ENCODE measurements at places on chromosomes 3 and 15.

DNA sequence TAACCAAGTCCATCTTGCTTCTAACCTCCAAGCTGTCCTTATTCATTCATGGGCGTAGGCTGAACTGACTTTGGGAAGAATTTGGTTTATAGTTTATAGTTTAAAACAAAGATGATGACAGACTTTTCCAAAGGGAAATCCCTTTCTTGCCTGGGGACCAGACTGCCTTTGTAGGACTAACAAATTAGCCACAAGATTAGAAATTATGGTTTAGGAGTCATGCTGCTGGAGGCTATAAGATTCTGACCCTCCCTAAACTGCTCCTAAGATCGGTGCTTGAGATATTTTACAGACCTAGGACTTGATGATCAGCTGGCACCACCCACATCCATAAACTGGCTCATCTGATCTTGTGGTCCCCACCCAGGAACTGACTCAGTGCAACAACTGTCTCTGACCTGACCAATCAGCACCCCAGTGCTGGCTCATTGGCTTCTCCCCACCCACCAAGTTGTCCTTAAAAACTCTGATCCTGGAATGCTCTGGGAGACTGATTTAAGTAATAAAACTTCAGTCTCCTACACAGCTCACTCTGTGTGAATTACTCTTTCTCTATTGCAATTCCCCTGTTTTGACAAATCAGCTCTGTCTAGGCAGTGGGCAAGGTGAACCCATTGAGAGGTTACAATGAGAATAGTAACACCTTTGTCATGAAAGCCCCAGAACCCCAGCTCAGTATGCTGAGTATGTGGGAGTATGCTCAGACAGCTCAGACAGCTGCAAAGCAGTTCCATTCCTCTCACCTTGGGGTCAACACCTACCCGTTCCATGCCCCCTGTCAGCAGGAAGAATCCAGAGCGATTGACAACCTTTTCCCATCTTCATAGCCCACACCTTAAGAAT, 51.6 kb upstream of the C15orf39 start:
- no peak for DNase-seq

- DNase-seq: no peak
These were observed 182.7 kb downstream of the CNTN6 start for GRCh38 chr3:1275495-1275894.

GRCh38 chr3:29525254-29525881, 244.5 kb downstream of the RBMS3 start:
- DNase-seq: no peak

DNA sequence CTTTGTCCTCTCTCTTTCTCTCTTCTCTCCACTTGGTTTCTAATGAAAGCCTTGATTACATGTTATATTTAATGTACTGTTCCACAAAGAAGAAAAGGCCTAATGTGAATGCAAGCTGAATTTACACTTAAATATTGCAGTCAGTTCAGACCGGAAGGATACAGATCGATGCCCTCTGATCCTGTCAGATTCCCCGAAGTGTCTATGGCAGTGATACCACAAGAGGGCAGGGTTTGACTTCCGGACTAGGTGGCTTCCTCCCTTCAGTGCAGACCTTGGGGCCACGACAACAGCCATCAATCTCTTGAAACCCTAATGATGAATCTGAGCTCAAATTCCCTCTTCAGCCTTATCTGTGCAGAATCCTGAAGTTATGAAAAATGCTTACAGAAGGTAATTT, 29.5 kb downstream of the AGTR1 start:
- no peak for DNase-seq

DNA sequence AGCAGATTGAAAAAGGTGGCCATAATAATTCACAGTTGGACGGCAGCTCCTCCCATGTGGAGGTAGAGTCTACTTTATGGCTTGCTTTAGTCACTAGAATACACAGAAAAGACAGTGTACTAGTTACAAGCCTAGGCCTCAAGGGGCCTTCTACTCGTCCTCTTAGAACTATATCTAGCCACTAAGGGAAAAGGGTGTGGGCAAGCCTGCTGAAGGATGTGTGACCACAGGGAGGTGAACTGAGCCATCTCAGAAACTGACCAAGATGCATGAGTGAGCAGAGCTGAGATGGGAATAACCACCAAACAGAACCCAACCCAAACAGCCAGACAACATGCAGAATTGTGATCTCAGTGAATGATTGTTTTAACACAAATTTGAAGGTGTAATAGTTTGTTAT, 335.6 kb upstream of the LMCD1 start:
- DNase-seq: no peak

GRCh38 chr3:31263897-31264296, 268.8 kb upstream of the STT3B start:
- no peak for DNase-seq

DNA sequence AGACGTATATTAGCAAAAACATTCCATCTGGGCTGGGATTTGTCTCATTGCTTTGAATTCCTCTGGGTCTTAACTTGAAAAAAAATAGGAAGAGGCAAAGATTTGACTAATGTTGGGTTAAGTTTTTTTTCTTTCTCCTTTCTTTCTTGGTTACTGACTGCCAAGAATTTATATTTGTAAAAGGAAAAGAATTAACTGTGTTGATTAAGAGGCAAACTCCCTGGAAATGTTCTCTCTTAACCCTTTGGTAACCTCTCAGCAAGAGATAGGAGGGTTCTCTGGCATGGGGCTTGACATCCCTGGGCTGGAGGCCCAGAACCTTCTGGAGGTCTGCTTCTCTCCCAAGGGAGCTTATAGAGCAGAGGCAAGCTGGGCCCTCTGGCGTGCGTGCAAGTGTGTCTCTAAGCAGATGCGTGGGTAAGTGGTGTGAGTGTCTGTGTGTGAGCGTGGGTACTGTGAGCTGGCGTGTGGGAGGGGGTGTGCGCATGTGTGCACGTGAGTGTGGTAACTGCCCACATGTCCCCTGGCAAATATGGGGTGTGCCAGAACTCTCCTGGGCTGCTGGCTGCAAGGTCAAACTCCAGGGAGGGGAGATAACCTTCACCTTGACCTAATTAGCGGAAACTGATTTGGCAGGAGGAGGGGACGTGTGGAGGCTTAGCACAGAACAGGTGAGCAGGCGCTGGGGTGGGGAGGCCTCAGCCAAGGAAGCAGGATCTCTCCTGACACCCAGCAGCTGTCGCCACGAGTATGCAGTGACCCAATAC, 49.4 kb upstream of the MAGEF1 start:
- no peak for DNase-seq

DNA sequence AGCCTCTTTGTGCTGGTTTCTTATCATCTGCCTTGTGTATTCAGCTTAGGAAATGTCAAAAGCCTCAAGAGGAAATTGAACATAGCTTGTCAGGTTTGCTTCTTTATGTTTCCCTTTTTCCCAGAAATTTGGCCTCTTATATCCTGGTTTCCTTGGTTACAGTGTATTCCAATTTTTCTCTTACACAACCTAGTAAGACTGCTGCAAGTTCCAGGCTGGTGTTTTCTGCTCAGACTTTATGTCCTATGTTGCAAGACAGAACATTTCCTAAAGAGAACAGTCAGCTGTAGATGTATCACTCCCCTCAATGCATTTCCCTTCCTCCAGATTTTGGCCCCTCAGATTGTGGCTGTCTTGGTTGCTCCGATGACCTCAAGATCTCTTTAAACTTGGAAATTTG, 102.5 kb downstream of the SH3GL3 start:
- no peak for DNase-seq

DNA sequence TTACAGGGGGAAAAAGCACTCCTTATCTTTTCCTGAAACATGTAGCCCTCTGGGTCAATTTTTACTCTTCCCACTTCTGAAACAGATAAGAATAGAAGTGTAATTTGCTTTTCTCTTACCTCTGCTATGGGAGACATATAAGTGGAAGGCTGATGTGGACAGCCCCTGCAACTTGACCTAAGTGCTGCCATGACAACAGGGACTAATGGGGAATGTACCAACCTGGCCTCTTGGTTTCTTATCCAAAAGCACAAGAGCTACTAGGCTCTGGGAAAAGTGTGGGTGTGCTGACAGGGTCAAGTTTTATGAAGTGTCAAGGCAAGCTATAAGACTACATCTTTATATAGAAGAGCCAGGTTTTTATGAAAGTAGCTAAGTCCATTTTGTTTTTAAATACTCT, 1246.5 kb downstream of the OTOL1 start:
- no peak for DNase-seq

GRCh38 chr3:71107926-71108325, 475.6 kb downstream of the FOXP1 start:
- DNase-seq: no peak

DNA sequence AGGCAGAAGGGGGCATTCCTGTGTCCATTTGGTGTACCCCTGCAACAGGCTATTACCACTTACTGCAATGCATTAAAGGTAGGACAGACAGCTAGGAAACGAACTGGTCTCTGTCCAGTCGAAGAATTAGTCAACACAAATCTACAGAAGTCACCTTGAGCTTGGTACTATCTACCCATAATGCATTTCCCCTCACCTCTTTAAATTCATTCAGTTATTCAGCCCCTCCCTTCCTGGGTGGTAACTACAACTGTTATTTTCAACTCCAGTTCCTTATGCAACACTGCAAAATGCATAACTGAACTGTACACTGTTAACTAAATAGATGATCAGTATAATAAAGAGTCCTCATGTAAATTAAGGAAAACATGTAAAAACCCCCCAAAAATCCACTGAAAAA, 77.6 kb downstream of the MAGI1 start:
- DNase-seq: no peak

DNA sequence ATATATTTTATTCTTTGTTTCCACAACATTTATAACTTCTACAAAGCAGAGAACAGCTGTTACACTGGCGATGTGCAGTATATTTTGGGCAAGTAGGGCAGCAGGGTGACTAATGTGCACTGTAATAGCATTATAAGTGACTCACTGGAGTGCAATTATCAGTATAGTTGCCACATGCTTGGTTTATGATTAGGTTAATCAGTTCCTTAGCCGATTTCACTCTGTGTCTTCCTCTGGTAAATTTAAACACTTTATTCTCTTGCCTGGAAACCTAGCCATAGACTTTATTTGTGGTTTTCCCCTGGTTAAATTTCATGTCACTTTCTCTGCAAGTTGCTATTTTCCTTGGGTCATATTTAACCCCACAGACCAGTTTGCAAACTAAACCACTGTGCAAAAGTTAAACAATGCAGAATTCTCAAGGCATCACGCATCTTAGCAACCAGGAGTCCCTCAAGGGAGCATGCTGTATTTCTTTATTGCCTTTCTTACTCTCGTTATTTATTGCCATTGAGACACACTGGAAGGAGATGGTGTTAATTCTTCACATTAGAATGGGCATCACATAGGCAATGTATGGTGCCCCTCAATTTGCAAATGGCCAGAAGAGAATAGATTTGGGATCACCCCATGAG, 690.2 kb upstream of the DPPA4 start:
- DNase-seq: no peak

GRCh38 chr15:25464784-25465183, 26.0 kb upstream of the UBE3A start:
- no peak for DNase-seq
